Stimulated activated CD8-positive, alpha-beta memory T cell treated with anti-CD3 and anti-CD28 coated beads, Interleukin-2, amount 100 ng/mL, for 1 hour (primary cell): ENCODE measurements at places on chromosomes 16 and 17.

DNA sequence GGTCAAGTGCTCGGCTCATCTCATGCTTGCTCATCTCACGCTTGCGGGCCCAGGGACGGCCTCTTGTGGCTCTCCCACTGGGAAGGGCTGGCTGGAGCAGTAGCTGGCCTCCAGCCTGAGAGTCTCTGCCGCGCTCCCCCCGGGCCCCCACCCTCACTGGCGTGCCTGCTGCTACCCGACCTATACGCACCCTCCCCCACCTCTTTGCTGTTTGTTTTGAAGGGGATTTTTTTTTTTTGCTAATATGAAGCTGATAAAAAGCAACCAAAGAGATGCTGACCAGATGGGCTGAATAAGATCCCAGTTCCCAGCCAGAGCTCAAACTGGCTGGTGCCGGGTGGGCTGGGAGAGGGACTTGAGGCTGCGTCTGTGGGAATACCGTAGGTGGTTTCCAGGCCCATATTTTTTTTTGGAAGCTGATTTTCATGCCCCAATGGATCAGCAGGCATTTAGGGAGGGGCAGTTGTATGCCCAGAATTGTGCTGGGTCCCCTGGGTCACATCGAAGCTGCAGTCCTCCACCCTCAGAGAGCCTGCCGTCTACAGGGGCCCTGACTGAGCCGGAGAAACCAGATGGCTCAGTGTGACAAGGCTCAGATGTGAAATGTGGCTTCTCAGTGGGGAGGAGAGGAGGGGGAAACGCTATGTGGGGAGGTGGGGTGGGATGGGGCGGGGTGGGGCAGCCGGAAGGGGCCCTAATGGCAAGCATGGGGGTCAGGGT, 115.0 kb downstream of the RAP1GAP2 start:
- DNase-seq: no peak

- DNase-seq: no peak
These were observed 660 bp downstream of the RHBDF1 start for GRCh38 chr16:71540-72401.

- DNase-seq: no peak
These were observed 46.6 kb downstream of the PECAM1 start for GRCh38 chr17:64343833-64344637.

DNA sequence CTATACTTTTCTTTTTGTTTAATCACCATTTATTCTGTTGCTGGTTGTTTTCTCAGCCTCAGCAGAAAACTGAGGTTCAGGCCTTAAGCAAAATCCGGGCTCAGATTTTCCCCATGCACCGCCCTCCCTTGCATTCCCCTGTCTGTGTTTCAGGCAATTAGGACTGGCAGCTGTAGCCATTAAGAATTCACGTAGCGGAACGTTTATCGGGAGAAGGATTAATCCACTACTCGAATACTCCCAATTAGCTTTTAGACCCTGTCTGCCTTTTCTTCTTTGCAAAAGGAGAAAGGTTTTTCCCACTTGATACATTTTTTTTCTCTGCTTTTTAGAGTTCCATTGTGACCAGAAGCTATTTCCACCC, 173.1 kb downstream of the RPTOR start:
- no peak for DNase-seq

GRCh38 chr17:40529991-40530390, 28.6 kb upstream of the TNS4 start:
- no peak for DNase-seq

DNA sequence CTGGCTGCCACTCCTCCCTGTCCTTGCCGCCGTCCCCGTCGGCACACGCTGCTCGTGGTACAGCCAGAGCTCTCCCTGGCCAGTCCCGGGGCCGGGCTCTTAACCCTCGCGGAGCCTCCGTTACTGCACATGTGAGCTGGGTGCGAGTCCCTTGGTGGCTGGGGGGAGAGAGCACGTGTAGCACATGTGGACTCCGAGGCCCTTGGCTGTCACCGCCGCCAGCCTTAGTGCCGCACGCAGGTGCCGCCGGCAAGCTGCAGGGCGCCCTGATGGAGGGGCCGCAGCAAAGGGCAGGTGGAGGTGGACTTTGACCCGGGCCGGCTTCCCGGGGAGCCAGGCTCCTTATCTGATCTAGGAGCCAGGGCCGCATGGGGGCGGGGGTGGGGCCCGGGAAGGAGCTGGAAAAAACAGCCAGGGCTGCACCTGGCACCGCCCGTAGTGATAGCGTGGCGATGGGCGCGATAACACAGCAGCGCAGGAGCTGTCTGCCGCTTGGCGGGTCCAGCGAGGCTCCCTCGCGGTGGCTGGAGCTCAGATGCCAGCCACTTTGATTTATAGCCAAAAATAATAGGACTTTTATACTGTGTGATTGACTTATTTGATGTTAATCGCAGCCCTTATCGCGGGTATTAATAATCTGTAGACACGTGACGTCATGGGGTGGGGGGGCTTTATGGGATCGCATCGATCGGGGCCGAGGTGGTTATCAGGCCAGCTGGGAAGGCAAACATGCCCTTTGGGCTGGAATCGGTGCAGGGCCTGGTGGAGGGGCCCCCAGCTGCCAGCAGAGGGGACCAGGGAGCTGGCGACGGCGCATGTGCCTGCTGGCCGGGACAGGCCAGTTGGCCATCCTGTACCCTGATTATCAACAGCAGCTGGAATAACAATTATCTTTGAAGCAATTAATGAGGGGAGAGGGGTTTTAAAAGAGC, 35.1 kb downstream of the ZFPM1 start:
- DNase-seq: no peak
